Suppressor macrophage (primary cell): ENCODE measurements at places on chromosomes 7 and 10.

DNA sequence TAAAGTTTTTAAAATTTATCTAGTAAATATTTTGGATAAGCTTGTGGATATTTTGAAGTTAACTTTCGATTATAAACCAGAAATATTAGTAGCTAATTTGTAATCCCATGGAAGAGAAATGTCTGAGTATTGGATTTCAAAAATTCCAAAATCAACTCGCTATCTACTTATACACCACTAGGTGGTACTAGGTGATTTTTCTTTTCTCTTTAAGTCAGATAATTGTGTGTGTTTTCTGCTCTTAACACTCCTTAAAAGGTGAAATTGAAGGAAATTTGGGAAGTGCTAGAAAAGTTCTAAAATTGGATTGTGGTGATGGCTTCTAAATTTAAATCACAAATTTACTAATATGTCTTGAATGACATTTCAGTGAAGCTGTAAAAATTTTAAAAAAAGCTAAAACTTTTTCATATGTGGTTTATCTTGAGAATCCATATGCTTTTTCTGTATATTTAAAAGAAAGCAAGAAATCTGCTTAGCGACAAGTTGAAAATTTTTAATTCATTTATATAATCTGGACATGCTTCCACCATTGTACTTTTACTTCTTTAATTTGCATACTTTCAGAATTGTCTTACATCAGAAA, 90.2 kb downstream of the IPMK start:
- no peak for DNase-seq

GRCh38 chr10:71606257-71607081, 113.1 kb downstream of the C10orf105 start:
- no peak for DNase-seq

- no peak for DNase-seq
Observed at GRCh38 chr7:54769203-54769602, 10.2 kb upstream of the SEC61G start.

GRCh38 chr7:69717221-69717620, 118.9 kb downstream of the AUTS2 start:
- no peak for DNase-seq

DNA sequence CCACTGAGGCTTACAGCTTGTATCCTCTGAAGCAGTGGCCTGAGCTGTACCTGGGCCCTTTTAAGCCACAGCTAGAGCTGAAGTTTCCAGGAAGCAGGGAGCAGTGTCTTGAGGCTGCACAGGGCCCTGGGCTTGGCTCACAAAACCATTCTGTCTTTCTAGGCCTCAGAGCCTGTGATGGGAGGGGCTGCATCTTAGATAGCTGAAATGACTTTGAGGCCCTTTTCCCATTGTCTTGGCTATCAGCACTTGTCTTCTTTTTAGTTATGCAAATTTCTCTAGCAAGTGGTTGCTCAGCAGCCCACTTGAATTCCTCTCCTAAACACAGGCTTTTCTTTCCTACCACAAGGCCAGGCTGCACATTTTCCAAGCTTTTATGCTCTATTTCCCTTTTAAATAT, 864.2 kb downstream of the REEP3 start:
- DNase-seq, result no peak

DNA sequence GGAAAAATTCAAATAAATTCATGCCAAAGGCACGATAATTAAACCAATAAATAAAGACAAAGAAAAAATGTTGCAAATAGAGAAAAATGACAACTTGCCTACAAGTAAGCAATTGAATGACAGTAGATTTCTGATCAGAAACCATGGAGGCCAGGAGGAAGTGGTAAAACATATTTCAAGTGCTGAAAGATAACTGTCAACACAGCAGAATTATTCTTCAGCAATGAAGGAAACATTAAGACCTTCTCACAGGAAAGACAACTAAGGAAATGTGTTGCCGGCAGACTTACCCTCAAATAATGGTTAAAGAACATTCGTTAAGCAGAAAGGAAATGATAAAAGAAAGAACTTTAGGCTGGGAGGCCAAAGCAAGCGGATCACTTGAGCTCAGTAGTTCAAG, 30.4 kb downstream of the RUNDC3B start:
- DNase-seq, result no peak

GRCh38 chr7:98224701-98225181, 13.5 kb downstream of the BHLHA15 start:
- no peak for DNase-seq

- DNase-seq, result no peak
Observed at GRCh38 chr10:48516911-48517310, 88.0 kb downstream of the ARHGAP22 start.

DNA sequence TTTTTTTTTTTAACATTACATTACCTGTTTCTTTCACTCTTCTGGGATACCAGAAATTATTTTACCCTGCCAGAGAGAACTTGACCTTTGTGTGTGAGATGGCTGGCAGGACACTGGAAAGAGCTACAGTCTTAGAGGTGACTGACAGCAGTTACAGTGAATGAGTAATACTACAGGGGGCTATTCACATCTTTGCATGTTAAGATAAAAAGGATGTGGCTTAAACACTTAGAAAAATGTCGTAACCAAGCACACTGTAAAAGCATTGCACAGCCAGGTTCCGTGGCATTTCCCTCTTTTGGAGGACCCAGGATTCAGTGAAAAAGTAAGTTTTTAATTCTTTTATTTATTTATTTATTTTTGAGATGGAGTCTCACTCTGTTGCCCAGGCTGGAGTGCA, 18.8 kb upstream of the TBC1D12 start:
- no peak for DNase-seq

GRCh38 chr10:6049031-6049400, 13.2 kb downstream of the IL2RA start:
- DNase-seq, result no peak

- DNase-seq, result no peak
Observed at GRCh38 chr7:100127866-100128636, 1.3 kb downstream of the MBLAC1 start.

GRCh38 chr7:56099653-56100052, 6.6 kb downstream of the CHCHD2 start:
- DNase-seq, result no peak

- DNase-seq, result peak; percentile 91
Observed at GRCh38 chr7:38169847-38170246, 8.2 kb upstream of the STARD3NL start.

DNA sequence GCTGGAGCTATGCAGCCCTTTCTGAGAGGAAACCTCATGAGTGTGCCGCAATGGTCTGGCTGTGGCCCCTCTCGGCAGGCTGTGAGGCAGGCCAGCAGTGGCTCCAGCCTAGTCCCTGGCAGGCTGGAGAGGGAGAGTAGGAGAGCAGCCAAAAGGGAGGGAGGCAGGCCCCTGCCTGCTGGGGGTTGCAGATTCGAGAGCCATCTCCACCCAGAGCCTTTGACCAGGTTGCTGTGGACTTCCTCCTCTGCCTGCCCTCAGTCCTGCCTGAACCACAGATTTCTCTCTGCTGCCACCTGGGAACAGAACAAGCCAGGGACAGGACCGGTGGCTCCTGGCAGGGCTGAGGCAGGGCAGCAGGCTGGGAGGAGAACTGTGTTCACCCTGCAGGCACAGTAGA, 13.9 kb downstream of the PAX2 start:
- DNase-seq, result no peak

- no peak for DNase-seq
Observed at GRCh38 chr10:3152566-3152935, 20.0 kb downstream of the PITRM1 start.

DNA sequence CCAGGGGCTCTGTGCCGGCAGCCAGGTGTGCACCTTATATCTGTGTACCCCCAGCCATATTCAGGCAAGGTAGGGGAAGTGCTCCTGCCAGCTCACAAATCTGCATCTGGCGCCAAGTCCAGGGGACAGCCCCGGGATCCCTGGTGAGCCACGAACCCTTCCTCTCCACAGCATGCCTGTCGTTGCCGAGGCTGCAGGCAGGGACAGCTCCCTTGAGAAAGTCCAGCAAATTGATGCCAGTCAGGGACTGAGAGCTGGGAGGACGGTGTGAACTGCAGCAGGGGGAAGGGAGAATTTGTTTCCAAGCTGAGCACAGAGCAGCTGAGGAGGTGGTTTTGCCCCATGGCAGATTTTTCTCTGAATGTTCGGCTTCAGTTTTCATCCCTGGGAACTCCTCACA, 919 bp downstream of the PLA2G12B start:
- DNase-seq, result no peak

- DNase-seq, result no peak
Observed at GRCh38 chr10:129932751-129933433, 31.2 kb downstream of the EBF3 start.

- no peak for DNase-seq
Observed at GRCh38 chr10:119306514-119306951, 99.2 kb downstream of the GRK5 start.
